ENCODE measurements at places on chromosomes 7 and 10.

DNA sequence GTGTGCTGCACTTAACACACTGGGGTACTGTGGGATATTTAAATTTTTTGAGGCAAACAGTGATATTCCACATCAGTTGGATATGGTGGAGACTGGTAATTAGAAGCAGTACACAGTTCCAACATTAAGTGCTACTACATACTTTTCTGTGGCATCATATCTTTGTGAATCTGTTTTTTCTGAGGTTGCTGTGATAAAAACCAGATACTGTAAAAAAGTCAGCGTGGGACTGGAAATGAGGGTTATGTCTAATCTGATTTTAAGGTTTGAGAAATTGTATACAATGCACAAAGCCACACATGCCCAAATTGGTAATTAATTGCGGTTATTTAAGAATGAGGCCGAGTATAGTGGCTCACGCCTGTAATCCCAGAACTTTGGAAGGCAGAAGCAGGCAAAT is 41.2 kb downstream of the TBC1D12 start:
- DNase-seq, result no peak

DNA sequence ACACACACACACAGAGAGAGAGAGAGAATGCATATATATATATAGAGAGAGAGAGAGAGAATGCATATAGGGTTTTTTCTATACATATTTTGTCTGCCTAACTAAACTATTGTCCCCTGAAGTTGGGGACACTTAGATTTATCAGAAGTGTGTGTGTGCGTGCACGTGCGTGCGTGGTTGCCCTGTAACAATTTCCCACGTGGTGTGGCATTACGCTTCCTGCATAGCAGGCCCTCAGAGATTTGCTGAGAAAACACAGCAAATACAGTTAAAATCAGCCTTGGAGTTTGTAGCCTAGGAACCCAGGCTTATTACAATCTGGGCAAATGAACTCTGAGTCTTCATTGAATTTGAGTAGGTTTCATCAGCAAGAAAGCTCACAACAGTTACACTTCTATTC is 14.7 kb downstream of the RNF32 start:
- no peak for DNase-seq

GRCh38 chr7:131327049-131327625 is 539 bp upstream of the MKLN1 start:
- DNase-seq, result no peak

DNA sequence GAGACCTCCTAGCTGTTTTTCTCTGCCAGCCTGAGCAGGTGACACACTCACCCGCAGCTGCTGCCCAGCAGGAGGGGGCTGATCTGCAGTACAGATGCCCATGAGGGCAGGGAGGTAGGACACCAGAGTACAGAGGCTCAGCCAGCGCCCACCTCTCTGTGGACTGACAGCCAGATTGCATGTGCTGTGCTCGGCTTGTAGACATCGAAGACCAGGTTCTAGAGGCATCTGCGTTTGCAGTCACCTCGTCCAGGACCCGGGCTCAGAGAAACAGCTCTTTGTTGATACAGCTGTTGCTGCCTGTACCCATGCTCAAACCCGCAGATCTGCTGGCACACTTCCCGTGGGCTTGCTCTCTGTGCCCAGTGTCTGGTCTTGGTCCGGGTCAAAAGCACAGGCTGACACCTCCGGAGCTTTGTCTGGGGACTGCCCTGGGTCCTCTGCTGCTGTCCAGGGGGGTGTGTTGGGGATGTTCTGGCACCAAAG is 224.7 kb downstream of the GLRX3 start:
- no peak for DNase-seq

GRCh38 chr7:152673897-152674296 is 2.0 kb downstream of the XRCC2 start:
- DNase-seq, result no peak

DNA sequence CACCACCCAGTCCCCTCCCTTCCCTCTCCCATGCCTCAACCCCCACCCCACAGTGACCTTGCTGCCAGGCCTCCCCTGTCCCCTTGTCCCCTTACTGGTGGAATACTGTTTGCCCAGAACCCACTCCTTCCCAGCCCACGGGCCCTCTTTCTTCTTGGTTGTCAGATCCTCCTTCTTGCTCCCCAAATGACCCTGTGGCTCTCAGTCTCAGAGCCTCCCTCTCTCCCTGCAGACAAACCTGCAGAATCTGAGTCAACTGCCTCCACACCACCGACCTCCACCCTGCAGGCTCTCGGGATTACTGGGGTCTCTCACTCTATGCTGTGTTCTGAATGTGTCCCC is 47.5 kb downstream of the HSPA12A start:
- DNase-seq, result no peak

DNA sequence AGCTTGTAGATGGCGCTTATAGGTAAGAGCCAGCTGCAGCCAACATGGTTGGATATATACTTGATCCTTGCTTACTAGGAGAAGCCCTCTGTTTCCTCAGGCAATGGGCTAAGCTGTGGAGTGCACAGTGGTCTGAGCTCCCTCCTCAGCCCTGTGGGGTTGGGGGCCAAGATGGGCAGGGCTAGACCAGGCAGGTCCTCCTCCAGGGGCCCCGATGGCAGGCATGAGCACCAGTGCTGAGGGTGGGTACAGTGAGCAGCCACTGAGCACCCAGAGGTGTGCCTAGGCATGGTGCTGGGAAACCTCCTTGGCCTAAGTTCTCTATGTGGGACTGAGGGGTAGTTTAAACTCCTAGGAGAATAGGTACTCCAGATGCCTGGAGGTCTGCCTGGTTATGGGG is 680.2 kb downstream of the SUGCT start:
- DNase-seq, result no peak

GRCh38 chr7:40331915-40332314 is 197.1 kb downstream of the SUGCT start:
- no peak for DNase-seq

DNA sequence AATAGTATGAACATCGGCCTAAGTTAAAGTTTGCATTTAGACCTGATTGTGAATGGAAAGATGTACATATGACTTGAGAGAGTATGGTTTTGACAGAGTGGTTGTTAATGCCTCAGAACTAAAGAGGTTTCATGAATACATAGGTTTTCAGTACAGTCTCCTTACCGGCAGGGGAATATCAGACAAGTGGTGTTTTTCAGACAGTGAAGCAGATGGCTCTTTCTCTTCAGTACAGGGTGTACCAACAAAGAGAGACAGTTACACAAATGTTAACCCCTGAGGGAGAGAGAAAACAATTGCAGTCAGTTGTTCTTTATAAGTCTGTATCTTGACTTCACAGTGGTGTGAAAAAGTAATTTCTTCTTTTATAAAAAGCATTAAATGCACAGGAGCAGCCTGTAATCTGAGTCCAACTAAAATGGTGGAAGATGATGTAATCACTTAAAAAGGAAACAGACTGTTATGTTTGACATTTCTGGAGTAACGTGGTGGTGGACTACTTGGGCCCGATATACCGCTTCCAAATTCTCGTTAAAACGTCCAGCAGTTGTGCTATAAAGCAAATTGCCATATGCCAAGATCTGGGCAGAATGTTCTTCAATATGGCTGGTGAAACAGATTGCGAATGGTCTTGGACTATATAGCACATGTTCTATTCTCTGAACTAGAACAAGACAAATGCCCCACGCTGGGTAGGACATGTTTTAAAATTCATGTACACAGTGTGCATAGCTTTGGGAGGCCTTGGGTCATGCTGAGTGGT is 69.2 kb downstream of the SDK1 start:
- DNase-seq, result no peak

Measured in activated CD4-positive, alpha-beta T cell treated with anti-CD3 and anti-CD28 coated beads for 36 hours (primary cell).